Endothelial cell (in vitro differentiated cells): ENCODE measurements at places on chromosomes 2 and 18. TPM values are rescaled to one million over a fixed set of nuclear protein-coding genes. Genes with fewer than 3 reads are reported as not detected.

- no peak for DNase-seq
- peaks cover 2% of the 10 kb centered on the region for H3K36me3 ChIP-seq
- H3K4me3 ChIP-seq: no peak overlapping the region
- H3K27ac ChIP-seq: peak overlapping the region; percentile 3
Observed at GRCh38 chr18:56853961-56854360, 202.8 kb downstream of the WDR7 start.

- H3K4me1 ChIP-seq: peaks cover 52% of the 10 kb centered on the region
- H3K36me3 ChIP-seq: peaks cover 4% of the 10 kb centered on the region
- no peak overlapping the region for H3K4me3 ChIP-seq
- no peak overlapping the region for H3K27ac ChIP-seq
- DNase-seq: no peak
- peaks cover 8% of the 10 kb centered on the region for H3K27me3 ChIP-seq
Observed at GRCh38 chr2:119426801-119427395, 4.8 kb upstream of the TMEM37 start.

The CCNT2 gene
- total RNA-seq: 49.5 TPM

DNA sequence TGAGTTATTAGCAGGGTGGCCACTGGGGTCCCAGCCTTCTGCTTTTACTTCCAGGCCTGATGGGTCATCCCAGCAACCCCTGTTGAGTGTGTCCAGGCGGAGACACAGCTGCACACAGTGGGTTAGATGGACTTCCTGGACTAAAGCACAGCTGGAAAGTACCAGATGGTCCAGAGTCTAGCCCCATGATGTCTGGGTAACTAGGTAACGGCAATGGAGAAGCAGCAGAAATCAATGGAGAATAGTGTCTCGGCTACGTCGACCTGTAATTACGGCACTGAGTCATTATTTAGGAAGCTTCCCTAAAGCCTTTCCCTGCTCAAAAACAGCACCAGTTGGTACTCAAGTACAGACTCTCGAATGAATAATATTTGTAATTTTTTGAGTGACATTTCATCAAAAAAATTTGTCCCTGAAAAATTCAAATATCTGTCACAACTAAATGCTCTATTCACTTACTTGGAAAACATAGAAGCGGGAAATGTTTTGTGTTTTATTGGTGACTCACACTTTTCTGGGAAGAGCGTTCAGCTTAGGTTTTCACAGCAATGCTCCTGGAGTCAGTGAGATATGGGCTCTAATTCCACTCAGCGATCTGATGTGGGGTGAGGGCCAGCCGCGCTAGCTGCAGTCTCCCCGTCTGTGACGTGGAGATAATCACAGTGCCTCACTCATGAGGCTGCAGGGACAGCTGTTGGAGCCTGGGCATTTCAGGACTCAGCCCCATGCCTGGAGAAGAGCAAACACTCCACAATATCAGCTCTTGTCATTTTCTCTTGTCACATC lies 16.2 kb upstream of the ARL4C start:
- DNase-seq: no peak
- no peak overlapping the region for H3K27ac ChIP-seq
- H3K27me3 ChIP-seq: no peaks in the 10 kb centered on the region
- no peaks in the 10 kb centered on the region for H3K36me3 ChIP-seq
- H3K4me1 ChIP-seq: peaks cover 4% of the 10 kb centered on the region

The AFF3 gene
- 12.2 TPM for total RNA-seq
